ENCODE measurements at places on chromosomes 5 and 9.

GRCh38 chr9:38622951-38623350 is 2.6 kb upstream of the ANKRD18A start:
- DNase-seq, result no peak

GRCh38 chr5:95857185-95857945 is 34.8 kb upstream of the GLRX start:
- DNase-seq, result no peak

DNA sequence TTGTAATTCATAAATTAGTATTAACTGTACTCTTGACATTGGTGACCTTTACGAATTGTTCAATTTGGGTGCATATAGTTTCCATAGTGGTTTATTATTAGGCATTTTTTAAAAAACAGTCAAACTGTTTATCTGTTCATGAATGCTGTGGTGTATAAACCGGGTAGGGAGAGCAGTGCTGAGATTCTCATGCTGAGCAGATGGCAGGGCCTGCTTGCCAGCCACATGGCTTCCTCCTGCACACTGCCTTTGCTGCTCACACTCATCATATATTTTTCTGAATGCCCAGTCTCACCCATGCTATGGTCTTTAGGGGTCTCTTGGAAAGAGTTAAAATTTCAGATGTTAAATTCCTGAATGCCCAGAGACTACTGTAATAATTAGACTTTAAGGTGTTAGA is 40.8 kb downstream of the NNT start:
- DNase-seq, result no peak

DNA sequence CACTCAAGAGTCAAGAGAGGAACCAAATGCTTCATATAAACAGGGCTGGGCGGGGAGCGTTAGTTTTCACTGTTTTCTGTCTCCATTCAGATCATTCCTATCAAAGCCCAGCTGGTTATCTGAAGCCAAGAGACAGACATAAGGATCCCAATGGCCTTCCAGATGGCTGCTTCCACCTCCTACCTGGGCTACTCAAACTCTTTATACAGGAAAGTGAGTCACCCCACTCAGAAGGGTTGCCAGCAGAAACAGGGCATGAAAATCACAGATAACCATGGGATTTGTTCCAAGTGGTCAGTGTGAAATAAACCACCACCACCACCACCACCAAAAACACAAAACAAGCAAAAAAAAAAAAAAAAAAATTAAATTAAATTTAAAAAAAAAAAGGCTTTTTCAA is 5.5 kb downstream of the PRSS3 start:
- DNase-seq, result no peak

GRCh38 chr5:78648359-78649210 is at the start of gene LHFPL2:
LHFPL2 (minus strand) TSS chr5:78648772; CDS start chr5:78510213, 138,559 bp downstream.
- peak; percentile 6 for DNase-seq

- DNase-seq, result no peak
These were observed 7.6 kb downstream of the ENC1 start for GRCh38 chr5:74632947-74633356.

DNA sequence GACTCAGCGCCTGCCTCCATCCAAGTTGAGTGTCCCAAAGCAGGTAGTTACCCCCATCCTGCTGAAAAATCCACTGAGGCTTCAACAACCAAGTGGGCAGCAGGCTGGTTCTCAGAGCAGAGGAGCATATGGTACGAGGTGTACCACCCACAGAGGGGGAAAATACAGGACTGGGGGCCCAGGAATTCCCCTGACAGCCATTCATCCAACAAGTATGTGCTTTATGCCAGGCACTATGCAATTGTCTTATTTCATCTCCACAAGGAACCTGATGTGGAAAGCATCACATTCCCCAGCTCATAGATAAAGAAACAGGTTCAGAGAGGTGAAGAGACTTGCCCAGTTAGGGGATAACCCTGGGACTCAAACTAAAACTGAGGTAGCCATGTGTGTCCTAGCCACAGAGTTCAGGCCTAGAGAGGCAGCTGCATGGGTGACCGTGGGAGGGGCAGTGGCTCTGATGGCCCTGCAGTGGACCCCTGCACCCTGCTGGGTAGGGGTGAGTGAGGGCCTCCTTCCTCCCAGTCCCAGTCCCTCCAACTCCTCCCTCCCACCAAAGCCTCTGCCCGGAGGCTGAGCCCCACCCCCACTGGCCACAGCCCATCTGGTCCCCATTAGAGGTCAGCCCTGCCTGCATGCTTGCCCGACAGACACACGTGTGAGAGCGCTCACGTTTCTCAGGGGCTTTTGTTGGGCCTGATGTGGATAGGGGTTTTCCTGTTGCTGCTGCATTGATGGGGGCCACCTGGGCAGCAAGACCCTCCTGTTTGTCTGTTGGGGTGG is 11.5 kb downstream of the PDLIM4 start:
- DNase-seq, result no peak

DNA sequence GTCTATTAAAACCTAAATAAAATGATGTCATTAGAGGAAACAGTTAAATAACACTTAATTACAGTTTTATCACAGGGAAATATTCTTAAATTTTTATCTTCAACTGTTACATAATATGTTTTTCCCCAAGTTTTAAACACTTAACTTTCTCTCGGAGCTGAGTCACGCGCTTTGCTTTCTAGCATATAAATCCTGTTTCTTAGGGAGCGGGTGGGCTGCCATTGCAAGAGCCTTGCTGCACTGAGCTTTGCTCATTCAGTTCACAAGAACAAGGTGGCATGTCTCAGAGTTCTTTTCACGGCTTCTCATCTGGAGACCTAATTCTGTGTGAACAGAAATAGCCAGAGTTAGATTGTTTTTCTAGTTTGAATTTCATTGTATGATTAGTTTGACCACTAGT is 166.1 kb downstream of the ZSWIM6 start:
- no peak for DNase-seq

DNA sequence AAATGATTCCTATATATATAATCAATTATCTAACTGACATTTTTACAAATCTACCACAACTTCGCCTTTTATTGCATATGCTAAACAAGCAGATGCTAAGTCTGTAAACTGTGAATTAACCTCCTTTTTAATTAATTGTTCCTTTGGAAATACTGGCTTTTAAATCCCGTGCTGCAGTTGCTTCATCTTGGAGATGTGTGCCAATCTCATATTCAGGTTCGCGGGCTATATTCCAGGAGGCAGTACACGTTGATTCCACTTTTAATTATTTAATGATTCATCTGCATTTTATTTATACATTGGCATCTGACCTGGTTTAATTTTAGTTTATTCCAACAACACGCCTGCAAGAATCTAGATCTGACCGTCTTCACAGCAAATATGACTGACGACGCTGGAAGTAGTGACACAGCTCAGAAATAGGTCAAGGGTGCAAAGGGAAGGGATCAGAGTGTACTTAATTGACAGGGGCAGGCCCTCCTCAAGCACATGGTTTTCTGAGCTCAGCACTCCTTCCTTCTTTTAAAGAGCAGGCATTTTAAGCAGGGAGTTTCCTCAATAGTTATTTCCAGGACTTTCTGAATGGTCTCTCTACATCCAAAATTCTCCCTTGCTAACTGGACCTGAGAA is 125.2 kb downstream of the GLIS3 start:
- DNase-seq, result no peak

GRCh38 chr9:130680836-130681768 is 12.5 kb upstream of the EXOSC2 start:
- no peak for DNase-seq

- DNase-seq, result no peak
These were observed 3.7 kb upstream of the PAPPA start for GRCh38 chr9:116149844-116150243.

- DNase-seq, result no peak
These were observed 200.4 kb downstream of the LRRC70 start for GRCh38 chr5:62779010-62779422.

- DNase-seq, result peak; percentile 27
These were observed 24.3 kb upstream of the ENHO start for GRCh38 chr9:34546834-34547827.

DNA sequence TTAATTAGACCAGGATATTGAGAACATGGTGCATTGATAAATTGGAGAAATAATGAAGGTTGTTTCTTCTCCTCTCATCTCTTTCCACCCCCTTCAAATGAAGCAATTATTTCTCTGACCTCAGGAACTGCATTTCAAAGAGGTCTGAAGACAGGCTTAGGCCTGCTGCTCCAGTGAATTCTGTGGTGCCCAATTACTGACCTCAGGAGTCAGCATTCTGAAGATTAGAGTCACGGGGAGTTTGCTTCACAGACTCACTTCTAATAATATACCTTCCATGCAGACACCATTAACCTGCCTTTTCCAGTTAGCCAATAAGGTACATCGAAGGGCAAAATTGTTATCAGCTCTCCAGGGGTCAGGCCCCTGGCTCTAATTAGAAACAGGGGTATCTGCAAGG is 270.9 kb downstream of the GAS1 start:
- DNase-seq, result no peak

- no peak for DNase-seq
These were observed 28.4 kb downstream of the EHMT1 start for GRCh38 chr9:137647096-137647714.

- DNase-seq, result no peak
These were observed 164.2 kb downstream of the ZDHHC21 start for GRCh38 chr9:14529054-14529453.

GRCh38 chr5:94360382-94361130 is 257.8 kb downstream of the KIAA0825 start:
- no peak for DNase-seq

- DNase-seq, result no peak
These were observed 56.2 kb upstream of the ANKRD33B start for GRCh38 chr5:10507575-10508096.

DNA sequence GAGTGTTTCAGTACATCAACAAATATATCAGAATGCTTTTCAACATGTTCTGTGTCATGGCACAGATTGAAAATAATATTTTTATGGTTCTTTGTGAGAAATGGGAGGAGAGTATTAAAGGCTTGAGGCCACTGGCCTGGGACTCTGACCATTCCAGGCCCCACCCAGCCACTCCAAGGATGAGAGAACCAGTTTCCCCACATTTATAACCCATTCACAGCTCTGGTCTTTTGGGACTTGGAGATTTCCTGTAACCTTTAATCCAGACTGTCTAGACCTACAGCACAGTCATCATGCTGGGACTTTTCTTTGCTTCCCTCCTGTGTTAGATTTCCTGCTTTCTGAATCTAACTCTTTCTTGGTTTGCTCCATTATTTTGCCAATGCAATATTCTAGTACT is 389.6 kb downstream of the KIAA0825 start:
- DNase-seq, result no peak

GRCh38 chr5:141492168-141492885 is 3.4 kb downstream of the PCDHGC5 start:
- DNase-seq, result no peak

DNA sequence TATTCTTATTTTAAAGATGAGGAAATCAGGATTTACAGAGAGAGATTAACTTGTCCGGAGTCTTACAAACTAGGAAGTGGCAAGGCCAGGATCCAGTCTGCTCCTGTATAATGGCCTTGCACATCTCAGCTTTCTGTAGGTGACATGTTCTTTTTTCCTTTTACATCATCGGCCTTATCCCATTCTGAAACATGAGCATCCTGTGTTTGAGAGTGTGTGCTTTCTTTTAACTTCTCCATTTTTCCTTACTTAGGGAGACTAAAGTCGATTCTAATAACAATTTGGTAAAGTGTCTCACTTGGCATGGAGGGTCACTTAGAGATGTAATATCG is 214.6 kb downstream of the CD180 start:
- DNase-seq, result no peak

GRCh38 chr9:36158917-36159316 is 10.3 kb upstream of the CCIN start:
- DNase-seq, result no peak

DNA sequence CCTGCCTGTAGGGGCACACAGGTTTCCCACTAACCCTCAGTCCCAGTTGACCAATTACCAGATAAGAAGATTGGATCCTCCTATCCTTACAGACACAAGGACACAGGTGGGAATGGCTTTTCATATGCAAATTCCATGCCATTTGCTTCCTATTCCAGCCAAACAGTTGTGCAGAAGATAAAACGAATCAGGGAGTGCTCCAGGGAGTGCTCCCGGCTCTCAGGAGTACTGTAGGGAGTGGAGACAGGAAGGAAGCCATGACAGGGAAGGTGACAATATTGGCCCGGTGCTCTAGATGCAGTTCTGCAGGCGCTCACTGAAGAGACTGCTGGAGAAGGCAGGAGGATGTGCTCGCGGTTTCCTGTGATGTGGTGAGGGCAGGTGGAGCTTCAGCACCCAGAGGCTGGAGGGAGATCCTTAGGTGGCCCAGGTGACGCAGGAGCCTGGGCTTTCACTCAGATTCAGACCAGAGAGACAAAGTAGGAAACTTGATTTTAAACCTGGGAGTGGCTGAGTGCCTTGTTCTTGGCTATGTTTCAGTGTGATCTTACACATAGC is 260.0 kb downstream of the AUH start:
- DNase-seq, result peak; percentile 29

DNA sequence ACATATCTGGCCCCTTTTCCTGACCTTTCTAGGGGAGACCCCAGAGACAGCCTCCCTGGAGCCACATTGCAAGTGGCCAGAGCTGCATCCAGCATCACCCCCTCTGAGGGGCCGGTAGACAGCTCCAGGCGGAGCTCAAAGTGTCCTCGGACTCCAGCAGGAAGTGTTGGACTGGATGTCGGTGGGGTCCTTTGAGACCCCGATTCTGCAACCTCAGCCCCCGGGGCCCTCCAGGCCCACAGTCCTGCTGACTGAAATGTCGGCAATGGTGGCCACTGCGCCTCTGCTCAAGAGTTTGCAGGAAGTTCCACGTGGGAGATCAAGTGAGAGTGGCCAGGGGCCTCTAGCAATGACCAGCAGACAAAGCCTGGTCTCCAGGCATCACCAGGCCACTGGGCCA is 115.9 kb upstream of the FOXD4L5 start:
- DNase-seq, result no peak

All from stimulated activated CD4-positive, alpha-beta T cell treated with anti-CD3 and anti-CD28 coated beads, Interleukin-15, amount 100 ng/mL, for 1 hour (primary cell).